ENCODE measurements at places on chromosomes 1 and 21. TPM values are rescaled to one million over a fixed set of nuclear protein-coding genes. Genes with fewer than 3 reads are reported as not detected.
A peak's percentile ranks its signal among the peaks of the same experiment; 100 is the strongest.

DNA sequence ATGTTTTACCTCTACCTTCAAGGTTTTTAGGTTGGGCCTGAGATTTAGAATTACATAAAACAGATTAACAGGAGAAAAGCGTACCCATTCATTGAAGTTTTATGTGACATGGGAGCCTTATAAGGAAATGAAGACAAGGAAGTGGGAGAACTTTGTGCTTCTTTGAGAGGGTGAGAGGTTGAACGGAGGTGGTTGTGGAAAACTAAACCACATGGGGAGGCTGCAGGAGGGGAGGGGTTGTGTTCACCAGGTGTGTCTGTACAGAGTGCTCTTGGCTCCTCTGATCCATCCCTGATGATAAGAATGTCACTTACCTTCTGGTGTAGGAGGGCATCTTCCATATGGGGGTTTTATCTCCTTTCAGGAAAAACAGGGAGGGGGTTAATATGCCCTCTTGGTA, 2.7 kb downstream of the SLX9 start:
- no peaks in the 10 kb centered on the region for H3K27me3 ChIP-seq
- H3K4me1 ChIP-seq, result peaks cover 32% of the 10 kb centered on the region
- no peak overlapping the region for H3K4me3 ChIP-seq
- DNase-seq, result no peak

DNA sequence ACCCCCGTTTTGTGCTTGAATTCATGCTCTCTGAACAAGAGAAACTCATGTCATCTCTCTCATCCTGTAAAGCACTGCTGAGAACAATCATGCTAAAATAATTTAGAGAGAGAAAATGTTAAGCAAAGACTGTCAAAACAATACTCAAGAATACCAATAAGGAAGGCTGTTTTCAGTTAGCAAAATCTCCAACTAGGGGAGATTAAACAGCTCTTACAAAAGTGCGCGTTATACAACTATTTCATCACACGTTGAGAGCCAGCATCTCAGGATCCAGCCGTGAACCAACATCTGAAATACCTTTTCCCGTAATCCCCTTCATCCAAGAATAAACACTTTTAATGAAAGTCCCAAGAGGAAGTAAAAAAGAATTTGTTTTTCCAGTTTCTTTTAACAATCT, 44.1 kb upstream of the KCNJ15 start:
- H3K4me1 ChIP-seq, result no peaks in the 10 kb centered on the region
- no peaks in the 10 kb centered on the region for H3K27me3 ChIP-seq

DNA sequence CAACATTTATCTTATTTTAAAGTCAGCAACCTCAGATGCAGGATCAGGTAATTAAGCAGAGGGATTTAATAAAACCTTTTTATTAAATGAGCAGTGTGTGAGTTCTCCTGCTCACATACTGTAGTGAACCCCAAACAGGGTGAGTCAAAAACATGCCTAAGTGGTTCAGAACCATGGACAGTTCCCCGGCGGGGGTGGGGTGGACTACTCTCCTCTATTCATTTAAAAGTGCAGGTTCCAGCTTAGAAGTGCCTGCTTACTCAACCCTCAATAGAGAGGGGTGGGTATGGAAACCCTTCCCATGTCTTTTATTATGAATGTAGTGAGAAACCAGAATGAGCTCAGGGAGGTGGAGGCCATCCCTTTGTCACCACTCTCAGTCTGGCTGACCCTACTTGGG, 397.9 kb downstream of the HHAT start:
- H3K27me3 ChIP-seq, result no peaks in the 10 kb centered on the region
- no peaks in the 10 kb centered on the region for H3K4me1 ChIP-seq
- no peak overlapping the region for H3K4me3 ChIP-seq
- H3K36me3 ChIP-seq, result no peaks in the 10 kb centered on the region
- no peak for DNase-seq
- no peak overlapping the region for H3K27ac ChIP-seq

GRCh38 chr1:246492611-246493245, 14.4 kb downstream of the SMYD3 start:
- no peak overlapping the region for H3K4me3 ChIP-seq
- H3K4me1 ChIP-seq, result no peaks in the 10 kb centered on the region
- H3K36me3 ChIP-seq, result no peaks in the 10 kb centered on the region
- peak; percentile 48 for DNase-seq

DNA sequence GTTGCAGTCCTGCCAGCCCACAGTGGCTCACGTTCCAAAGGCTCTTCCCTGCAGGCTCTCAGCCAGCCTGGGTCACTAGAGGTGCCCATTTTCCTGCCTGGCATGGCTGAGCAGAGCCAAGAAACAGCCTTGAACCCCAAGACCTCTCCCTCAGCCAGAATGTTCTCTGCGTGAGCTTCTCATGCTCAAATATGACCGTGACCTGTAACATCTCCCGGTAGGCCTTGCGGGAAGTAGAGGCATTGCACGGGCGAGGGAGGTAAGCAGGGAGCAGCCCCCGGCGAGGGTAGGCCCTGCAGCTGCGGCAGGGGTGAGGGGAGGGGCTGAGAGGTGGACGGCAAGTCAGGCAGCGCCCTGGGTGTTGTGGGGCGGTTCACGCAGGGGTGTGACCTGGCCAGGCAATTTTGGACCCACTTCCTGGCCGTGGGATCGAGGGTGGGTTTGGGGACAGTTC, 20.0 kb downstream of the RRP1 start:
- H3K27ac ChIP-seq, result no peak overlapping the region
- no peaks in the 10 kb centered on the region for H3K27me3 ChIP-seq
- no peaks in the 10 kb centered on the region for H3K36me3 ChIP-seq
- H3K4me1 ChIP-seq, result peaks cover 31% of the 10 kb centered on the region
- H3K4me3 ChIP-seq, result no peak overlapping the region
- no peak for DNase-seq

- DNase-seq, result no peak
- H3K4me3 ChIP-seq, result no peak overlapping the region
- no peak overlapping the region for H3K27ac ChIP-seq
Observed at GRCh38 chr1:3545363-3546047, 65.8 kb downstream of the MEGF6 start.

The PRDM16 gene
- total RNA-seq, result 0.25 TPM

The TRIM67 gene
- total RNA-seq, result not detected

The SCCPDH gene
- 5.3 TPM for total RNA-seq

The OR6N1 gene
- not detected for total RNA-seq

The SH2D1B gene
- total RNA-seq, result 143 TPM
